ENCODE measurements at places on chromosomes 1 and 21.
A peak's percentile ranks its signal among the peaks of the same experiment; 100 is the strongest.

DNA sequence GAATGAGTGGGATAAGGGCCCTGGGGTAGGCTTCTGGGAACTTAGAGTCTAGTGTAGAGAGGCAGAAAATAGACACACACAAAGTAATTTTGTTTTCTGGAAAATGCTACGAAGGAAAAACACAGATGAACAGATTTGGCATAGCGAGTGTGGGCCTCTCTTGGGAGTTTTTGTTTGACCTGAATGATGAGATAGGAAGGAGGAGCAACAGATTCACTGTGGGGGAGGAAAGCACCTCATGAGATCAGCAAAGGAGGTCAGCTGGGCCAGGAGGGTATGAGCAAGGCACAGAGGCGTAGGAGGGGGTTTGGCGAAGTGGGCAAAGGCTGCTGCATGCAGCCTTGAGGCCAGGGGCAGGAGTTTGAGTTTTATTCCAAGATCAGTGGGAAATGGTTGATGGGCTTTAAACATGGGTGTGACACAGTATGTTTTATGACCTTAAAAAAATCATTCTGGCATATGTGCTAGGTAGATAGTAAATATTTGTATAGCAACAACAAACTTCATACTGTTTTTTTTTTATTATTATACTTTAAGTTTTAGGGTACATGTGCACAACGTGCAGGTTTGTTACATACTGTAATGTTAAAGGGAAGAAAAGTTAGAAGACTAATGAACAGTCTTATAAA is 57.9 kb downstream of the FGGY start:
- H3K4me1 ChIP-seq: peaks cover 10% of the 10 kb centered on the region
- H3K36me3 ChIP-seq: no peaks in the 10 kb centered on the region
- peak overlapping the region; percentile 49 for H3K27ac ChIP-seq
- no peaks in the 10 kb centered on the region for H3K27me3 ChIP-seq
- DNase-seq: no peak

DNA sequence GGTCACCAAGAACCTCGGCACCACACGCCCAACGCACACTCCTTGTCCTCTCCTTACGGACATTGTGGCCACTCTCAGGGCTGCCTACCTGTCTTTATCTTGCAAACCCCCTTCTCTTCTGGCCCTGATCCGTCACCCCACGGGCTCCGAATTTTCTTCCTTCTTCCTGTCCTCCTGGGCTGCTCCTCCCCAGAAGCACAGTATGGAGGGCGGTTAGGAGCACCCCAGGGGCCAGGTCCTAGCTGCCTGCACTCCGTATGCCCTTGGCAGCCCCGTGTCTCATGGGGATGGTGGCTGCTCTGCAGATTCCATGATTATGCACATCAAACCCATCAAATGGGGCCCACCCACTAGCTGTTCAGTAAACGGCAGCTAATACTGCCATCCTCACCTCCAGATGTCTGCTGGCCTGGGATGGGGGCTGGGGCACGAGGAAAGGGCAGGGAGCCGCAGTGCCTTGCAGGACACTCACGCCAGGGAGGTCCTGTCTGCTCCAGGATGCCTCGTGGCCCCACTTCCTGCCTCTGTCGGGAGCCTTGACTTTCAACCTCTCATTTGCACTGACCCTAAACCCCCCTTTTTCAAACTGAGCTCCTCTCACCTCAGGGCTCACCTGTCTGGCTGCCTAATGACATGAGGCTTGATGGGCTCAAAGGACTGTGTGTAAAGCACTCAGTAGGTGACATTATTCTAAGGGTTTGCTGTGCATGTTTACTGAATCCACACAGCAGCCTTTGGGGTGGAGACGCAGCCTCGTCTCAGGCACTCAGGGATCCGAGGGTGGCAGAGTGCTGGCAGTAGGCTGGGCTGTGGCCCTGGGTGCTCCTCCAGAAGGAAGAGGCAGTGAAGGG is 4.4 kb downstream of the TTC34 start:
- no peak overlapping the region for H3K4me3 ChIP-seq
- no peak overlapping the region for H3K27ac ChIP-seq
- DNase-seq: no peak
- H3K4me1 ChIP-seq: no peaks in the 10 kb centered on the region

DNA sequence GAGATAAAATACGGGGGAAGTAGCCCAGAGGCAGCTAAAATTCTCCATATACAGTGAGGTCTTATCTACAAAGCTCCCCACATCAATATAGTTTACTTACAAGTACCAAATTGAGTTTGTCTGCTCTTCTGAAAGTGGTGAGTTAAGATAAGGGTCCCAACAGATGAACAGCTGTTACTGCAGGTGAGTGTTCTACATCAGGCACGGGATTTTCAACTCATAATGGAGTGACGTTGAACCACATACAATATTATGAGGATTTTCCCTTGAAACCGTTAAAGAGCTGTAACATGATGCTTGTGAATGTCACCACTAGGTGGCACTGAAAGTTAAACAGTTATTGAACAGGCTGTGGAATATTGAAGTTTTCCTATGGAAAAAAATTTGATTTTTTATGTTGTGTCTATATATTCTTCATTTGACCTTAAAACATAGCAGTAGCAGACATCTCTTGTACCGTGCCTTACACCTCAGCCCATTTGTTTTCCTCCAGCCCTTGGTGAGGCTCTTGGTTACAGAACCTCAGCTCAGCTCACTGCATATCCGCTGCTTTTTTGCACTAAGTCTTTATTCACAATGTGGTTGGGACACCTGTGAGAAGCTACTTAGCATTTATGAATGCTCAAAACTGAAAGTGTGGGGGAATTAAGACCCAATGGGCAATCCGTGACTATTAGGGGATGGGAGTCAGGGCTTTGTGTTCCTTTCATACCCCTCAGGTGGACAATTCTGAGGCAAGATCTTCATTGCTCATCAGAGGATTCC is 23.2 kb downstream of the CD1D start:
- DNase-seq: no peak
- H3K27ac ChIP-seq: no peak overlapping the region
- no peaks in the 10 kb centered on the region for H3K4me1 ChIP-seq
- H3K27me3 ChIP-seq: no peaks in the 10 kb centered on the region

GRCh38 chr1:59052166-59052590 is 244.7 kb upstream of the FGGY start:
- H3K4me3 ChIP-seq: no peak overlapping the region
- H3K27me3 ChIP-seq: no peaks in the 10 kb centered on the region
- H3K27ac ChIP-seq: no peak overlapping the region
- DNase-seq: no peak
- peaks cover 22% of the 10 kb centered on the region for H3K4me1 ChIP-seq

DNA sequence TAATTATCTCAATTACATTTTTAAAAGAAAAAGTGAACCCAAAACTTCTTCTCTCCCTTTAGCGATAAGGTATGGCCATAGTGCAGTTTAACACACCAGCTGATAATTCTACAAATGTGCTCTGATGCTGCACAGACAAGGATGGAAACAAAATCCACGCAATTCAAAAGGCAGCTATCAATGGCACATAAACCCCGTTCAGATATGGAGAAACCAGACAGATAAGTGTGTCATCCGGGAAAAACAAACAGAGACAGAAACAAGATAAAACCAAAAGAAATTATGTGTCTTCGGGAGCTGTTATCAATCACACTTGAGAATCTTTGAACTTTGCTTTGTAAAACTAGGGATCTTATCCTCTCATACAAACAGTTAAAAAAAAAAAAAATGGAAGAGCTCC is 73.6 kb downstream of the SIPA1L2 start:
- H3K27me3 ChIP-seq: no peaks in the 10 kb centered on the region
- DNase-seq: no peak
- no peaks in the 10 kb centered on the region for H3K36me3 ChIP-seq
- H3K4me1 ChIP-seq: peaks cover 24% of the 10 kb centered on the region
- H3K4me3 ChIP-seq: no peak overlapping the region
- no peak overlapping the region for H3K27ac ChIP-seq

- H3K36me3 ChIP-seq: no peaks in the 10 kb centered on the region
- H3K27me3 ChIP-seq: no peaks in the 10 kb centered on the region
- DNase-seq: no peak
- H3K4me1 ChIP-seq: no peaks in the 10 kb centered on the region
- H3K4me3 ChIP-seq: no peak overlapping the region
Measured at GRCh38 chr1:7220007-7220406, 434.8 kb downstream of the CAMTA1 start.

DNA sequence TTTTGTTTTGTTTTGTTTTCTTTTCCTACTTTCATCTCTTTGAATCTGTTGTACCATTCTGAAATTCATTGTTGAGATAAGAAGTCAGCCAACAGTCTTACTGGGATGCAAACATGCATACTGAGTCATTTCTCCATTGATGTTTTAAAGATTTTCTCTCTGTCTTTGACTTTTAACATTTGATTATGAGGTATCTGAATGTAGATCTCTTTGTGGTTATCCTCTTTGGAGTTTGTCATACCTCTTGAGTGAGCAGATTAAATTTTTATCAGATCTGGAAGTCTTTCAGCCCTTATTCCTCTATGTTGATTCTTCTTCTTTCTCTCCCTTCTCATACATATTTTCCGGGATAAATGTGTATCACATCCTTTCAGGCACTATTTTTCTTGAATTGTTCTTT is 406.9 kb upstream of the NCAM2 start:
- no peak overlapping the region for H3K4me3 ChIP-seq
- H3K27ac ChIP-seq: no peak overlapping the region
- H3K4me1 ChIP-seq: no peaks in the 10 kb centered on the region
- no peaks in the 10 kb centered on the region for H3K36me3 ChIP-seq
- H3K27me3 ChIP-seq: no peaks in the 10 kb centered on the region

GRCh38 chr1:34606504-34606903 is 148.3 kb upstream of the GJB5 start:
- no peaks in the 10 kb centered on the region for H3K4me1 ChIP-seq
- no peak for DNase-seq
- H3K4me3 ChIP-seq: no peak overlapping the region
- no peaks in the 10 kb centered on the region for H3K27me3 ChIP-seq

DNA sequence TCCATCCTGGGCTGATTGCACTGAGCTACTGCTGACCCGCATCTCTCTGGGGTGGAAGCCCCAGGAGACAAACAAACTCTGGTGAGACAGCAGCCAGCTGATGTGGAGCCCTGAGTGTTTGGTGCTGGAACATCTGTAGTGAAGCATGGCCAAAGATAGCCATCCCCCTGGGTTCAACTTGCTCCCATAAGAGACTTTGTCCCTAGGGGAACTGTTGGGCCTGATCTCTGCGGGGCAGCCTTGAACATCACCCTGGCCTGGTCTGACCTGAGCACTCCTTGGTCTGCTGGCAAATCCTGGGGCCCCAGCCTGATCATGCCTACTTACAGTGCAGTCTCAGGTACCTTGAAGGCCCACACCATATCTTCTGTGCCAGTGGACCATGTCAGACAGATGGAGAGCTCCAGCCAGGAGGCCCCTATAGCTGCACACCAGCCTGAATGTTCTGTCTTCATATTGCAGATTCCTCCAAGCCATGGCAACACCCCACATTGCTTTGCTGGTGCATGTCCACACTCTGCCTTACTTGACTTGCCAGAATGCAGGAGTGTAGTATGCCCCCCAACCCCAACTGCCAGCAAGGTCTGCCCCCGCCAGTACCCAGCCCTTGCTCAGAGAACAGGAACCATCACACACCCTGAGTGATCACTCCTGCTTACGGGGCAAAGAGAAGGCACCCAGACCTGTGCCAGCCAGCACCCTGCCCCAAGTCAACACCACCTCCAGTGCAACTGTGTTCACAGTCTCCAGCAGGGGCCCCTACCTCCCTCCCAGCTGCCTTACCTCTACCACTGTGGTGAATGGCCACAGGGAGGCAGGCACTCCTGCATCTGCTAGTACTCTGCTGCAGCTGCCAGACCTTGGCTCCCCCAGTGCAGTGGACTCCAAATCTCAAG is 690.5 kb upstream of the NR5A2 start:
- H3K36me3 ChIP-seq: no peaks in the 10 kb centered on the region
- H3K27ac ChIP-seq: no peak overlapping the region
- DNase-seq: no peak
- no peaks in the 10 kb centered on the region for H3K4me1 ChIP-seq

- H3K36me3 ChIP-seq: no peaks in the 10 kb centered on the region
- H3K4me3 ChIP-seq: no peak overlapping the region
- H3K27me3 ChIP-seq: no peaks in the 10 kb centered on the region
- no peak for DNase-seq
- no peak overlapping the region for H3K27ac ChIP-seq
Measured at GRCh38 chr1:197272791-197273190, 4.7 kb downstream of the CRB1 start.

GRCh38 chr1:67680486-67680885 is 4.5 kb upstream of the GADD45A start:
- no peak overlapping the region for H3K27ac ChIP-seq
- no peaks in the 10 kb centered on the region for H3K27me3 ChIP-seq
- H3K4me3 ChIP-seq: no peak overlapping the region
- H3K4me1 ChIP-seq: peaks cover 22% of the 10 kb centered on the region
- no peak for DNase-seq

- H3K27ac ChIP-seq: no peak overlapping the region
- no peaks in the 10 kb centered on the region for H3K4me1 ChIP-seq
- no peak for DNase-seq
- H3K4me3 ChIP-seq: no peak overlapping the region
Measured at GRCh38 chr1:202752774-202753173, 42.5 kb upstream of the SYT2 start.

GRCh38 chr1:198499588-198499987 is 40.9 kb downstream of the ATP6V1G3 start:
- DNase-seq: no peak
- H3K27ac ChIP-seq: no peak overlapping the region
- H3K27me3 ChIP-seq: no peaks in the 10 kb centered on the region
- no peak overlapping the region for H3K4me3 ChIP-seq
- H3K36me3 ChIP-seq: no peaks in the 10 kb centered on the region

DNA sequence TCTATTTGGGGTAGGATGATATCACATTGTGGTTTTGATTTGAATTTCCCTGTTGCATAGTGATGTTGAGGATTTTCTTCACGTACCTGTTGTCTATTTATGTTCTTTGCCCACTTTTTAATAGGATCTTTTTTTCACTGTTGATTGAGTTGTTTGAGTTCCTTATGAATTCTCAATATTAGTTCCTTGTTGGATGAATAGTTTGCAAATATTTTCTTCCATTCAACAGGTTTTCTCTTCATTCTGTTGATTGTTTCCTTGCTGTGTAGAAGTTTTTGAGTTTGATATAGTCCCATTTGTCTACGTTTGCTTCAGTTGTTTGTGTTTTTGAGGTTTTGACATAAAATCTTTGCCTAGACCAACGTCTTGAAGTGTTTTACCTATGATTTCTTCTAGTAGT is 369.5 kb upstream of the CAMK1G start:
- no peaks in the 10 kb centered on the region for H3K36me3 ChIP-seq
- H3K27ac ChIP-seq: no peak overlapping the region
- H3K27me3 ChIP-seq: no peaks in the 10 kb centered on the region
- no peak overlapping the region for H3K4me3 ChIP-seq
- no peak for DNase-seq
